ENCODE measurements at places on chromosomes 16 and 17.

DNA sequence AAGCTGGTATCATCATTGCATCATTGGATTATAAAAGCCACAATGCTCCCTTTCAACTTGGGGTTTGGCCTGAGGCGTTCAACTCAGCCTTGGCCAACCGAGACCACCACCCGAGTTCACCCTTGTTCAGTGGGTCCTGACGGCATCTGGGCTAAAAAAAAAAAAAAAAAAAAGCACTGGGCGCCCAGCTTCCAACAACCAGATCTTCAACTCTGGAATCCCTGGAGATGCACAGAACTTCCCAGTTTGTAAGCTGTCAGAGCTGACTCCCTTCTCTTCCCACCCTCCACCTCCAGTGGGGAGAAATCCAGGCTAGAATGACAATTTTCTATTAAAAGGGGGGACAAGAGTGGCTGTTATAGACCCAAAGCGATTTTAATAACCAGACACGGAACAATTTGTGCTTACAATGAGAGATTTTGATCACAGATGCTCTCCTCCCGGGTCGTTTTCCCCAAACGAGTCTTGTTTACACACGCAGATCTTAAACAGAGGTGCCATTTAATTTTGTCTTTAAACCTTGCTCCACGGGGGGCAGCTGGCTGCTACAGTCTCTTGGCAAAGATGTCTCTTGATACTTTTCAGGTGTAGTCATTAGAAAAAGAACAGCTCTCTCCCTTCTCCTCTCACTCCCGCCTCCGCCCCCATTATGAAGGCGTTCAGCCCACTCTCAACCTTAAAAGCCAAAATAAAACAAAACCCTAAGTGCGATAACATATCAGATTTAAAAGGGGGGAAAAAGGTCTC lies 26.9 kb downstream of the GPRC5B start:
- DNase-seq = no peak

DNA sequence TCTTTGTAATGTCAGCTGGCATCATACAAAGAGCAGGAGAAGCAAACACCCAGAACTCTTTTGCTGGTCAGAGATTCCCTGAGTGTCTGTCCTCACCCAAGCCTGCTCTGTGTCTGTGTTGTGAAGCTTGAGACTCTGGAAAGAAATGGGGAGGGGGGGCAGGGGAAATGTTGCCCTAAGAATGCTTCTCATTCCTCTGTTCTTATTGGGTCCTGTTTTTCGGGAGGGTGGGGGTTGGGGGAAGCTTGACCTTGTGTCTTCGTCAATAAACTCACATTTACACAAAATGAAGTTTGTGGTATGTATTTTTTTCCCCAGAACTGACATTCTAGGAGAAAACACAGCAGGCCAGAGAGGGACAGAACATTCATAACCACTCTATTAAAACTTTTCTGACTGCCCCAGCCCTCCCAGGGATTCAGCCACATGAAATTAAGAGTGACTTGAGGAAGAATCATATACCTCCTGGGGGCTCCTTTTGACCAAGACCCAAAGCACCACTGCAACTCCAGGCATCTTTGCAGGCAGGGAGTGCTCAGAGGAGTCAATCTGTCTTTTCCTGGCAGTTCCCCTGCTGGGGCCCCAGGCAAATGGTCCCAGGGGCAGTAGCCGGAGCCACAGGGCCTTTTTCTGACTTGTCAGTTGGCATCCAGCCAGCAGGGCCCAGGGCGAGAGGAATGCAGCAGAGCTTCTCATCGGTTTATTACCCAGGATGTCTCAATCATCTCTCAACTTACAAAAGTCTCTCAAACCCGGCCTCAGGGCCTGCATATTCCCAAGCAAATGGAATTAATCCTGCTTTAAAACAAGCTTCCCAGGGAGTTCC lies 5.1 kb upstream of the RASL10B start:
- peak; percentile 79 for DNase-seq

DNA sequence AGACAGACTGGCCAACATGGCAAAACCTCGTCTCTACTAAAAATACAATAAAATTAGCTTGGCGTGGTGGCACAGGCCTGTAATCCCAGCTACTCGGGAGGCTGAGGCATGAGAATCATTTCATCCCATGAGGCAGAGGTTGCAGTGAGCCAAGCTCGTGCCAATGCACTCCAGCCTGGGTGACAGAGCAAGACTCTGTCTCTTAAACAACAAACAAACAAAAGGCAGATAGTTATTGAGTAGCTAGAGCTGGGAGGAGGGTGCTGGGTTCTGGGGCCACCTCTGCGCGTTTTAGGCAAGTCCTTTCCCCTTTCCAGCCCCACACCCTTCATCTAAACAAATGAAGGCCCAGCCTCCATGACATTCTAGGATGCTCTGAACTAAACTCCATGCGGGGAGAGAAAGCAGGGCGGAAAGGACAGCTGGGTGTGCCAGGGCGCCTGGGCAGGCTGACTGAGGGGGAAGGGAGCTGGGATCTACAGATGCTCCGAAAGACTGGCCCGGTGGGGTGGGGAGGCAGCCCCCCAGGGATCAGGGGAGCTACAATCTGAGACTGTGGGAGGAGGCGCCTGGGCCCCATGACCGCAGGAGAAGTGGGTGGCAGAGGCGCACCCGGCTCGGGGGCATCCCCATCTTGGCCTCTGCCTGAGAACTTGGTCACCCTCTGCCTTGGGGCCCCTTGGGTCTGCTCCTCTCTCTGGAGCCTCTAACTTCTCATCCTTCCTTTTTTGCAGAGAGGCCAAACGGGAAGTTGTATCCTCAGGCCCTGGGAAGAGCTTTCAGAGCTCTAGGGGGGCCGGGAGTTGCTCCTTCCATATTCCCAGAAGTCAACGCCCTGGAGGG lies 910 bp downstream of the ITGAL start:
- no peak for DNase-seq

DNA sequence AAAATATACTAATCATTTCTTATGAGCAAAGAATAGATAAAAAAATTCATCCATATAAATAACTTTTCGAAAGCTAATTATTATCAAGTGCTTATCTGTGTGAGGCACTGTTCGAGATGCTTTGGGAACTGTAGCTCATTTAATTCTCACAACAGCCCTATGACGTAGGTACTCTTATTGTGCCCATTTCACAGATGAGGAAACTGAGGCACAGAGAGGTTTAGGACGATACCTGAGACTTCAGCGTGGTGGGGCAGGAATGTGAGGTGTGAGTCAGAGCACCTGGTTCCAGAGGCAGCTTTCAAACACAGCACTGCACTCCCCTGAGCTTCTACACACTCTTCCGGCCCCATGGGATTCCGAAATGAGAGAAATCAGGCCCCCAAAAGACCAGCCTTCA lies 185.8 kb upstream of the HSBP1 start:
- DNase-seq = no peak

- no peak for DNase-seq
These were observed 5.7 kb downstream of the POLR3E start for GRCh38 chr16:22302776-22303363.

DNA sequence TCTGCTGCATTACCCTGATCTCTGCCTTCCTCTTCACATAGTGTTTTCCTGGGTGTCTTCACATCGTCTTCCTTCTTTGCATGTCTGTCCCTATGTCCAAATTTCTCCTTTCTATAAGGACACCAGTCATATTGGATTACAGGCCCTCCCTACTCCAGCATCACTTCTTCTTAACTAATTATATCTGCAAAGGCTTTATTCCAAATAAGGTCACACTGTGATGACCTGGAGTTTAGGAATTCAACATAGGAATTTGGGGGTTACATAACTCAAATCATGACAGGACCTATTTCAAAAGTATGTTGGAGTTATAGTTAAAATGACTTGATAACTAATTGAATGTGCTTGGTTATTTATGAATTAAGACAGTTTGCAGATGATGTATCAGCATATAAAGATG lies 490.5 kb upstream of the ERCC4 start:
- DNase-seq = no peak

GRCh38 chr17:4939546-4939795 lies 375 bp downstream of the SLC25A11 start:
- DNase-seq = no peak
